Activated naive CD4-positive, alpha-beta T cell treated with anti-CD3 and anti-CD28 coated beads, Interleukin-2, amount 10 ng/mL, durations not matched to agents 5 hours and 36 hours (primary cell): ENCODE measurements at places on chromosomes 1 and 21. TPM values are rescaled to one million over a fixed set of nuclear protein-coding genes. Genes with fewer than 3 reads are reported as not detected.

Gene IVL
- total RNA-seq: not detected

Gene PIGR
- total RNA-seq: not detected

Gene SMG5
- total RNA-seq: 52.9 TPM

Gene PTGFR
- total RNA-seq: not detected

Gene PTAFR
- 0.40 TPM for total RNA-seq

Gene CCDC17
- total RNA-seq: 4.1 TPM

Gene ANKRD35
- total RNA-seq: not detected

Gene ASPM
- 66.3 TPM for total RNA-seq

Gene GBP3
- 31.8 TPM for total RNA-seq

Gene S100B
- 0.36 TPM for total RNA-seq

Gene JAM2
- 0.30 TPM for total RNA-seq

Gene OR2T11
- not detected for total RNA-seq

Gene ROR1
- not detected for total RNA-seq

Gene RNU1-4
- total RNA-seq: 2,872 TPM

Gene S100A1
- not detected for total RNA-seq

Gene RHEX
- not detected for total RNA-seq

Gene FBLIM1
- not detected for total RNA-seq

Gene ADORA1
- total RNA-seq: not detected

Gene AGPAT3
- total RNA-seq: 73.6 TPM

Gene TSPEAR
- total RNA-seq: not detected

Gene KANK4
- not detected for total RNA-seq

Gene LRRN2
- not detected for total RNA-seq

Gene RAB13
- total RNA-seq: 1.3 TPM

Gene BGLAP
- 3.5 TPM for total RNA-seq

Gene ZSWIM5
- total RNA-seq: 0.31 TPM

Gene CRNN
- not detected for total RNA-seq

Gene ERICH3
- not detected for total RNA-seq

Gene TMEM52
- not detected for total RNA-seq

Gene C1orf53
- not detected for total RNA-seq

Gene CHRM3
- total RNA-seq: 0.03 TPM

Gene MPL
- not detected for total RNA-seq

Gene KRTAP26-1
- not detected for total RNA-seq

Gene TNFRSF18
- 9.3 TPM for total RNA-seq

Gene S100A16
- not detected for total RNA-seq

Gene CELA3A
- not detected for total RNA-seq

Gene SELL
- 515 TPM for total RNA-seq

Gene TMPRSS3
- 5.1 TPM for total RNA-seq

Gene FAM151A
- total RNA-seq: not detected

Gene NKAIN1
- not detected for total RNA-seq

Gene ZMYND12
- 0.91 TPM for total RNA-seq

Gene BMP8B
- 0.19 TPM for total RNA-seq

Gene PLPPR5
- total RNA-seq: not detected

Gene FAM229A
- 11.4 TPM for total RNA-seq

Gene CADM3
- total RNA-seq: not detected

Gene AMY1A
- total RNA-seq: not detected

Gene CD1D
- total RNA-seq: not detected

Gene NBPF6
- not detected for total RNA-seq

Gene KCNE2
- not detected for total RNA-seq

Gene OVAAL
- total RNA-seq: not detected

Gene EPHA10
- 0.10 TPM for total RNA-seq

Gene C1orf141
- total RNA-seq: not detected

Gene C1orf74
- total RNA-seq: 1.4 TPM

Gene OPTC
- not detected for total RNA-seq

Gene KIF14
- 23.9 TPM for total RNA-seq

Gene AGRN
- total RNA-seq: 7.2 TPM

Gene RUNX3
- total RNA-seq: 113 TPM
